ENCODE measurements at places on chromosomes 1 and 21.
A peak's percentile ranks its signal among the peaks of the same experiment; 100 is the strongest.

GRCh38 chr1:118364882-118365281 lies 179.9 kb upstream of the SPAG17 start:
- no peak for DNase-seq

DNA sequence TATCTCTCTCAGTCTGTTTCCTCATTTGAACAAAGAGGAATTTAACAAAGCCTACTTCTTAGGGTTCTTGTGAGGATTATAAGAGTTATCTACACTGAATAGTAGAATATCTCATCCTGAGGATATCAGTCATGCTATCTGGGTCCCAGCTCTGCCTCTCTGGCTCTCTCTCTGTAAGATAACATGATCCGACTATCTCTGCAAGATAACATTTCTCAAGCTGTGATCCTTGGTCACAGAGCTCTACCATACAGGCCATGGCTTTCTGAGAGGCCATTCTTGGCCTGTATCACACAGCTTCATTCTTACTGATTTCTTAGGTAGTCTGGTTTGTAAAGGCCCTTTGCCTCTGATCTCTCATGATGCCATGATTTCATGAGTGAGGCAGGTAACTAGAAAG lies 71.0 kb upstream of the TRABD2B start:
- DNase-seq = no peak

- DNase-seq = no peak
Observed at GRCh38 chr1:228213917-228214808, 6.3 kb downstream of the OBSCN start.

- DNase-seq = no peak
Observed at GRCh38 chr1:222844411-222844779, 29.6 kb downstream of the DISP1 start.

DNA sequence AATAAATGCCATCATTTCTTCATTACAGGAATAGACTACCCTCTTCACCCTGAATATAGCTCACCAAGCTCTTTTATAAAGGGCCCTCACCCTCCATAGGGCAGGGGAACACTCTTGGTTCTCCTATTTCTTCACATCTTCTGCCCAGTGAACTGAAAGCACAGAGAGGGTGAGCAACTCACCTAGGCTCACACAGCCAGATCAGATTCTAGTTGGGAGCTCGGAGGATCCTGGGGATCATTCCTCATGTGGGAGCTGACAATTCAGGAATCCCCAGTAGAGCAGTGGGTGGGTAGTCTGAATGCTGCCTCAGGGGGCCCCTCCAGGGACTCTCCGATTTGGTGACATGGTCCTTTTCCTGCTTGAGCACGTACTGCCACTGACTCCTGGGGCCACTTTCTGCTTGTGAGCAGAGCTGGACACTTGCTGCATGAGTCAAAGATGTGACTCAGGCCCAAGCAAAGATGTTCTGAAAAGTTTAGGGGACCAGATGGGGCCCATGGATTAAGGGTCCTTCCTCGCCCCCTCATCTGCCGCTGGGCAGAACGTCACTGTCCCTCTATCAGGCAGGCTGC lies 63.7 kb upstream of the WNT4 start:
- no peak for DNase-seq

- DNase-seq = no peak
Observed at GRCh38 chr1:47214549-47214948, 17.5 kb downstream of the TAL1 start.

GRCh38 chr1:200856716-200857357 lies 15.9 kb upstream of the GPR25 start:
- DNase-seq = no peak

- no peak for DNase-seq
Observed at GRCh38 chr1:61752921-61753389, 10.7 kb downstream of the PATJ start.

DNA sequence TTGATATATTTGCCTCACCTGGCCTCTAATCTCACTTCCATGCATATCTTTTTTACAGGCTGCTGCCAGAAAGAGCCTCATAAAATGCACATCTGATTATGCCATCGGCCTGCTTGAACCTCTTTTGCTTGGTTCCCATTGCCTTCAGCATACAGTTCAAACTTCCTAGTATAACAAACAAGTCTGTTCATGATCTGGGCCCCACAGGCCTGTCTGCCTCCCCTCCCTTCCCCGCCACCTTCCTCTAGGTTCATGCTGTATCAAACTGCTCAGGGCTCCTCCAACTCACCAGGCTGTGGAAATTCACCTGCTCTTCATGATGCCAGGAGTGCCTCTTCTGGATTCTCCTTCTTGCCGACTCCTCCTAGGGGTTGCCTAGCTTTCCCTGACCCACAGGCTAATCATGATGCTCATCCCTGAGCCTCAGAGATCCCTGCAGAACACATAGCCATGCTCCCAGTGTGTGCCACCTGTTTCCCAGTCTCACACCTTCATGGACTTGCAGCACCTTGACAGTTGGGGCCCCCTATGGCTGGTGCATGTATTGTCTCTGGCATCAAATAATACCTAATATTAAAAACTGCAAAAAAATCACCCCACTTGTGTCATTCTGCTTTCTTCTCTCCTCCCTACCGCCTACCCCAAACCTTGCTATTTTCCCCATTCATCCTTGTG lies 33.7 kb upstream of the CD2 start:
- no peak for DNase-seq

- no peak for DNase-seq
Observed at GRCh38 chr1:23575226-23575810, 16.0 kb upstream of the ID3 start.

DNA sequence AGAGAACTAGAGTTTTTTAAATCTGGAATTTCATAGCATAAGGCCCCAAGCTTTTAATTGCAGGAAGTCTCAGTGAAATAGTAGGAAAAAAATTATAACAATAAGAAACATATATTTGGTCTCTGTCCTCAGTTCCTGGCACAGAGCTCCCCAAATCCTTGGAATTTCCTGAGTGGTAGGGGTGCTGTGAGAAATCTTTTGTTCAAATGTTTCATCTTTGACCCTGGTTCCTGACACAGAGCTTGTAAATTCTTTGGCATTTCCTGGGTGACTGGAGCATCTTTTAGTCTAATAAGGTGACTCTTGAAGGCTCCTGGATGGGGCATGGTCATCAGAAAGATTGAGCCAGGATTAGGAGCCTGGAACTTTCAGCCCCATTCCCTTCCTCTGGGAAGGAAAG lies 225.7 kb upstream of the AJAP1 start:
- DNase-seq = no peak

DNA sequence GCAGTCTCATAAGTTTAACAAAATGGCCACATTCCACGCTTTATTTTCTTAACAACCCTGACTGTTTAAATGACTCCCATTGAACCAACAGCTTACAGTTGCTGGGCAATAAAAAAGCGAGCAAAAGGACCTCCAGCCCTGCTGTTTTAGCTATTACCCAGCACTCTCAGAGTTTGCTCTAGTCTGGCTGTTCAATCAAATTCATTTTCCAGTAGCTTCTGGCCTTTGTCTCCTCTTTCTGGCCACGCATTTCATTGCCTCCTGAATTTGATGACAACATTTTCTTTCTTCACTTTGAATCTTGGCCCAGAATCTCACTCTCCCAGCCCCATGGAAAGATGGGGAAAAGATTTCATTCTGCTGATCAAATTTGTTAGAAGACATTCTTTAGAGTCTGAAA lies 44.1 kb upstream of the DOCK7 start:
- DNase-seq = no peak

GRCh38 chr1:202858789-202859414 lies 30.0 kb downstream of the RABIF start:
- DNase-seq = no peak

GRCh38 chr1:76620371-76620770 lies 246.9 kb upstream of the ST6GALNAC5 start:
- no peak for DNase-seq

DNA sequence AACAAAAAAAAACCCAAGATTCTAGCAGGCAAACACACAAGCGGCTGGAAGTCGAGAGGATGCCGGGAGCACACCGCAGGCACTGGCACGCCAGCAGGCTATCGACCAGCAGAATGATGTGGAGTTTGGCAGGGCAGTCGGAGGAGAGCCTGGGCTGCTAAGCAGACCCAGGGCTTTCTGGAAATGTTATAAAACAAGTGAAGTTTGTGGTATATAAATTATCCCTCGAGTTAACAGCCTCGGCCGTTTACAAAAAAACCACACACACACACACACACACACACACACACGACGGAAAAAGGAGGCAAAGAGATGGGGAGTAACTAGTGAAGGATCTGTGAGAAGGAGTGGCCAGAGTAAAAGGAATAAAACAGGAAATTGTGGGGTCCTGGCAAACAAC lies 87.2 kb upstream of the IVNS1ABP start:
- DNase-seq = no peak

DNA sequence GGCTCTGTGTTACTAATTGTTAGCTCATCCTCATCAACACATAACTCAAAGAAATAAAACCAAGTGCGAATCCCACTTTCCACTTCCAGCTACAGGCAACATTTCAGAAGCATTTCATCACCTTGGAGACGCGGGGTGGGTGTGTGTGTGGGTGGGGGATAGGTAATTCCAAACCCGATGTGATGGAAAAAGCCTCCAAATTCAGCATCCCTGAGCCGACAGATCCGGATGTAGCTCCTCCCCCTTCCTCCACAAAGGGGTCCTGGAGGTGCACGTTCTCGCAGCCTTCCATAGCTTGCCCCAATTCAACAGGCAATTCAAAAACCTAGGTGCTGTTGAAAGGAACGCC lies 486 bp downstream of the HSPA13 start:
- peak; percentile 39 for DNase-seq

GRCh38 chr1:219434285-219434922 lies 178.5 kb downstream of the ZC3H11B start:
- DNase-seq = no peak

GRCh38 chr1:150093805-150094204 lies 26.2 kb downstream of the VPS45 start:
- DNase-seq = no peak

DNA sequence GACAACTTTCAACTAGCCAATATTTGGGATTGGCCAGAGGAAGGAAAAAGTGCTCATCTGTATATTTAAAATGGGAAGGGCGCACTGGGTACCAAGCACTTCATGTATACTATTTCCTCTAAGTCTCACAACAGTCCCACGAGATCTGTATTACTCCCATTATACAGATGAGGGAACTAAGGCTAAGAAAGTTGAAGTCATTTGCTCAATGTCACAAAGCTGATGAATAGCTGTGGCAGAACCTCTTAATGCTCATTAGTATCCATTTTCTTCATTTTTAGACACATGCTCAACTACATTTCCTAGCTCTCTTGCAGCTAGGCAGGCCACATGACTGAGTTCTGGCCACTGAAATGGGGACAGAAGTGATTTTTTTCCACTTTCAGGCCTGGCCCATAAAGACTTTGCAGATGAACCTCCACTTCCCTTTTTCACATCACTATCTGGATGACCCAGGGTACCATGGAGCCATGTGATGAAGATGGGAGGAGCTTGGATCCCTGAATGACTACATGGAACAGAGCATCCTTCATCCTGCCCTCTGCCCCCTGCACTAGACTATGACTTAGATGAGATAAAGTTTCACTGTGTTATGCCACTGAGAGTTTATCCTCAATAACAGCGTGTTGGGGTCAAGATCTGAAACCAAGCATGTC lies 31.8 kb downstream of the ATF3 start:
- no peak for DNase-seq

- no peak for DNase-seq
Observed at GRCh38 chr1:69814926-69815325, 247.2 kb downstream of the LRRC7 start.

GRCh38 chr1:65066766-65067490 lies 81.1 kb upstream of the AK4 start:
- DNase-seq = peak; percentile 74

DNA sequence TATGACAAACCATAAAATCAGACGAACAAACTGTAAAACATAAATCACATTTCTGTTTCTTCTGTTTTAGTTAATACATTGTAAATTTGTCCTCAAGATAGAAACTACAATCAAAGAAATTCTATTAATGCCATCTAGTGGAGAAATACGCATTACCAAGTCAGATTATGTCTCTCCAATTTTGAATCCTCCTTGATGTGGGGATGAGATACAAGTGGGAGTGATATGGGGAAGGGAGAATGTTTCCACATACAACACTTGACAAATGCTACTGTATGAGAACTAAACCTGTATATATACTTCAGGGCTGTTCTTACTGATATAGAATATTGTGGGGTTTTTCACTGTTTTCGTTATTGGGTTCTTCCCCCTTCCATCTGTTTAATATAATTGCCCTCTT lies 2.6 kb downstream of the HFM1 start:
- DNase-seq = no peak

DNA sequence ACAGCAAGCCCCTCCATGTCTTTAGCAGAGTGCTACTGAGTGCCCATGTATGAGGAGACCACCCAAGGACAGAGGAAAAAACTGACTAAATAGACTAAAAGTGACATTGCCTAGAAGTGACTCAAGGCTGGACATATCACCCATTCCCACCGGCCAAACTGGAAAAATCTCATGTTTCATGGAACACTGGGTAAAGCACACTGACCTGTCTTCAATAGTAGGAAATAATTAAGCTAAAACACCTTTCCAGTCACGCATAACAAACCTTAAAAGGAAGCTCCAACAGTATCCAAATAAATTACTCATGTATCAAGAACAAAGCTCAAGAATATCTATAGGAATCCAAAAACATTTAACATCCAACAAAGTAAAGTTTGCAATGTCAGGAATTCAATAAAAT lies 120.4 kb downstream of the SNX7 start:
- DNase-seq = no peak

DNA sequence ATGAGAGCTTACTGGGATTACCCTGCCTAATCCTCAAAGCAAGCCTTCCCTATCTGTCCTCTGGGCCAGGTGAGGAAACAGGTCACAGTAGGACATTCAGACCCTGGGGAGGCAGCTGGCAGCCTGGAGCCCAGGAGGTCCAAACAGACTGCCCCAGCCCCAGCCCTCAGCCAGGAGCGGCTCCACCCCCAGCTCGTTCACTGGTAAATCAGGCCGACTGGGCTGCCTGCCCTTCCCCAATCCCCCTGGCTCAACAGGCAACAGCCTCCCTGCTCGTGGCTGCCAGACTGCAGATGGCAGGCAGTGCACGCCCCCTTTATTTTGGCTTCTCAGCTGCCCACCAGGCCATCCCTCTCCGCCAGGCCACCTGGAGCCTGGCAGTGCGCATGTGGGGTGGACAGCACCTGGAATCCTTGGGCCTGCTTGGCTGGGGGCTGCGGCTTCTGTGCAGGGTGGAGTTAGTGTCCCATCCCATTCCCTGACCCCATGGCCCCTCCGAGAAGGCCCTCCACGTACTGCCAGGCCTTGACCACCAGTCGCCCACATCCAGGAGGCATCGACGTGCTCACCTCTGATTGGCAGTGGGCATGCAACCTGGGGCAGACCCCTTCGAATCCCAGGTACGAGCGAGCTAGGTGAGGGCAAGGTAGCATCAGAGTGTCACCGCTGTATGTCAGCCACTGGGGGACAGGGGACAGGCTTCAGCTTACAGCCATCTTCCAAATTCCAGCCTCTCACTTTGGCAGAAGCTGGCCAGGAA lies 11.2 kb upstream of the ZNF670 start:
- DNase-seq = no peak

- DNase-seq = no peak
Observed at GRCh38 chr1:162732566-162733335, 57.8 kb upstream of the HSD17B7 start.

DNA sequence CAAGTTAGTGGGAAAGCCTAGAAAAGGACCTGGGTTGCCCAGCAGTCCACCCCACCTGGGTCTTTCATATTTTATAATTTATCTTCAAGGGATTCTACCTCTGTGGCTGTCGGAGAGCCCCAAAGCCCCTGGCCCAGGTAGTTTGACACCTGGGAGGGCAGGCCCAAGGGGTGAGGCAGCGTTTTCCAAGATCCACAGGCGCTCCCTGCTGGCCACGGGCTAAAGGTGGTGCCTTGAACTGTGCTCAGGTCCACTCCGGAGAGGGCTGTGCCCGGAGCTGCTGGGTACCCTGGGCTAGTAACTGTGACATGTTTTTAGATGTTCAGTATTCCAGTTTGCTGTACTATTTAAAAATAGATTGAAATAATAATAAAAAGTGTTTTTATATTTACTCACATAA lies 37.2 kb upstream of the CRNN start:
- DNase-seq = no peak
